ENCODE measurements at places on chromosomes 7 and 10. TPM values are rescaled to one million over a fixed set of nuclear protein-coding genes. Genes with fewer than 3 reads are reported as not detected.

SPACDR gene
- 1.1 TPM for total RNA-seq

EBLN1 gene
- not detected for total RNA-seq

DNA sequence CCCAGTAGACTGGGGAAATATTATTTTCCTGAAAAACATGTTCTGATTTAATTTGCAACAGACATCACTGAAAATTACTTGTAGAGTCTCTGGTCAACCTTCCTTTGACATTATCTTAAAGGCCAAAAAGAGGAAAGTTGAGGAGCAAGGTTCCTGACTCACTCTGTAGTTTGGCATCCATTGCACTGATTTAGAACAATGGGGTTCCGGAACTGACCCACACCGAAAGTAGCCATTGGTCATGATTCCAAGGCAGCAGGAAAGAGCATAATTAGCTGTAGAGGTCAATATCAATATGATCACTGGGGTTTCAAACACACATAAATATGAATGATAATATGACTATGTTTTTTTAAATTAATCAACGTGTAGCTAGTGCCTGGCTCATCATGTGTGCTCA is 65.8 kb downstream of the DNMBP start:
- H3K36me3 ChIP-seq: no peaks in the 10 kb centered on the region
- H3K27ac ChIP-seq: no peak overlapping the region
- DNase-seq: no peak
- no peak overlapping the region for H3K4me3 ChIP-seq
- H3K4me1 ChIP-seq: peaks cover 6% of the 10 kb centered on the region

- no peak overlapping the region for H3K27ac ChIP-seq
- peaks cover 52% of the 10 kb centered on the region for H3K36me3 ChIP-seq
- DNase-seq: no peak
- H3K4me3 ChIP-seq: no peak overlapping the region
- H3K4me1 ChIP-seq: peaks cover 8% of the 10 kb centered on the region
Observed at GRCh38 chr10:13669182-13669855, 82.6 kb downstream of the PRPF18 start.

DNA sequence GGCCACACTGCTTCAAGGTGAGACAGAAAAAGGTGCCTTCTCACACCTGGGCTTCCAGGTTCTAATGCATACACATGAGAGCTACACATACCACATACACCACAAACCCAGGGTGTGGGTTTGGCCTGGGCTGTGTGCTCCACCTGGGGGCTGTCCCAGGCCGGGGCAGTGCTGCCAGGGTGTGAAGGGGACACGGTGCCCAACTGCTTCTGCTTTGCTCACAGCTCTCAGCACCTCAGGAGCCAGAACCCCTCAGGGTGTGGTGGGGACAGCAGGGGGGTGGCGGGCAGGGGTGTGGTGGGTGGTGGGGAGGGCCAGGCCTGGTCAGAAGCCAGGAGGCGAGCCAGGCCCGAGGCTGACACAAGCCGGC is 51.1 kb downstream of the TMEM209 start:
- H3K27ac ChIP-seq: no peak overlapping the region
- H3K36me3 ChIP-seq: no peaks in the 10 kb centered on the region
- DNase-seq: no peak

- H3K36me3 ChIP-seq: no peaks in the 10 kb centered on the region
- no peaks in the 10 kb centered on the region for H3K4me1 ChIP-seq
- no peaks in the 10 kb centered on the region for H3K27me3 ChIP-seq
- no peak overlapping the region for H3K27ac ChIP-seq
- peak; percentile 42 for DNase-seq
Observed at GRCh38 chr10:31274310-31274709, 44.7 kb upstream of the ZEB1 start.

DNA sequence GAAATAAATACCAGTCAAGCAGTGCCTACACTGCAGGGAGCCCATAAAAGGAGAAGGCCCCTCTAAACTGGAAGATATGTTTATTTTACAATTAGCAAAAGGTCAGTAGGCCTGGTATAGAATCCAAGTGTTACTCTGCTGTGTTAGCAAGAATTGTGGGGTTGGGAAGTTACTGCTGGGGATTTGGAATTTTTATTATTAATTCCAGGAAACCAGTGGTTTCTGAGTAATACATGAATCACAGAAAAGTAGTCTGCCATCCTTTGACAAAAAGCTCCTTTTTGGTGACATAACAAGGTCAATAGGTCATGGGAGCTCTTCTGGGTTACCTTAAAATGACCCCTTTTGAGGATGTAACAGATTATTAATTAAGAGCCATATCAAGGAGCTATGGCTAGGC is 67.4 kb downstream of the ZNF92 start:
- H3K27me3 ChIP-seq: no peaks in the 10 kb centered on the region
- peak; percentile 45 for DNase-seq
- H3K4me3 ChIP-seq: no peak overlapping the region
- H3K36me3 ChIP-seq: no peaks in the 10 kb centered on the region

GRCh38 chr10:48332166-48332870 is 25.8 kb downstream of the MAPK8 start:
- no peak for DNase-seq
- H3K36me3 ChIP-seq: peaks cover 12% of the 10 kb centered on the region
- H3K4me3 ChIP-seq: no peak overlapping the region
- no peak overlapping the region for H3K27ac ChIP-seq
- 0 out of 2 replicates have a peak, but pooled peaks cover 2% of the 10 kb centered on the region for H3K4me1 ChIP-seq

DNA sequence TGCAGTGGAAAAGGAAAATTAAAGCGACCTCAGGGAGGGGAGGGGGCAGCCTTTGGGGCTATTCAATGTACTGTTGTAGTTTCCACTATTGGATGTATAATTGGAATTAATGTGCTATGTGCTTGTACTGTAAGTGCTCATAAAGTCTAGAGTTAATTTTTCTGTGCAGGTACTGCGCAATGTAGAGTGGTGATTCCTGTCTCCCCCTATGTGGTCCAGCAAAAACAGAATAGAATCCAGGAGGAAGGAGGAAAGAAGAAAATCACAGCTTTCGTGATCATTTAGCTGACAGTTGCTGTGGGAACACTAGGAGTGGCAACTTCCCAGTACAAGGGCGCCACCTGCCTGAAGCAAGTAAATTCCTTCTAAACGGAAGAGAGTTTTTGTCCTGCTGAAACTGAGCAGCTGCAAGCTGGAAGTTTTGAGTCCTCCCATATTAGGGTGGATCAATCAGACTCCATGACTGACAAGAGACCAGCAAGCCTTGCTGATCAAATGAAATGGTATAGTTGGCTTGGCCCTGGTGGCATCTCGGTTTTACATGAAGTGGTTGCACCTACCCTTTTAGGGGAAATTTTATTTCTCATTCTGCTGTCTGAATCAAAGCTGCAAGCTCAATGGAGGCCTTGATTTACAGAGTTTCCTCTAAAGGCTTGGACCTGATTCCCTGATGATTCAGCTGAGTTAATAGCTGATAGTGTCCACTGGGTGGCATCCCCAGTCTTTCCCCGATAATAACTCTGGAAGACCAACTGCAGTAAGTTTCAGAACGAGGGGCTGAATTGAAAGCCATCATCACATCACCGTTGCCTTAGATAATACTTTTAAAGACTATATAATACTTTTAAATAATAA is 299.8 kb downstream of the HGF start:
- peak; percentile 81 for DNase-seq
- no peaks in the 10 kb centered on the region for H3K27me3 ChIP-seq
- H3K4me3 ChIP-seq: no peak overlapping the region
- H3K27ac ChIP-seq: no peak overlapping the region
- no peaks in the 10 kb centered on the region for H3K36me3 ChIP-seq

DNA sequence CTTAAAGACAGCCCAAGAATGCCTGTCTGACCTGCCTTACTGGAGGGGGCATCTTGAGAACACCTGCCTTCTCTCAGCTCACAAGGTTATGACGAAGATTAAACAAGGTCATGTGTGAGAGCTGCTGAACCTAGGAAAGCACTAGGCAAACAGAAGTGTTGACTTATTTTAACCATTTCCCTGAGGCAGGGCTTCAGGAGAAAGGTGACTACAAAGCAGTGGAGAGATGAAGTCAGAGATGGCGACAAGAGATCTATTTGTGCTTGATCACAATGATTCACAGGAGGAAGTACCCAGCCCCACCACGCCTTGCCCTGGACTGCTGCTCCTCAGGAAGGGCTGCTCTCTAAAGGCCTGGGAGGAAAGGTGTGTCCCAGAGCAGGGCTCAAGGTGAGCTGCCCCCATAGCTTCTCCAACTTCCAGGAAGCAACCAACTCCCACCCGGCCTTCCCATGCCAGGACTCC is 27.8 kb downstream of the STN1 start:
- H3K27ac ChIP-seq: no peak overlapping the region
- H3K27me3 ChIP-seq: no peaks in the 10 kb centered on the region
- H3K4me1 ChIP-seq: peaks cover 21% of the 10 kb centered on the region
- peak; percentile 8 for DNase-seq
- no peak overlapping the region for H3K4me3 ChIP-seq
- H3K36me3 ChIP-seq: peaks cover 5% of the 10 kb centered on the region

Measured in IMR-90 (cell line).